ENCODE measurements at places on chromosomes 6 and 20.

GRCh38 chr6:89254569-89254968 lies 37.4 kb upstream of the GABRR1 start:
- DNase-seq = no peak

DNA sequence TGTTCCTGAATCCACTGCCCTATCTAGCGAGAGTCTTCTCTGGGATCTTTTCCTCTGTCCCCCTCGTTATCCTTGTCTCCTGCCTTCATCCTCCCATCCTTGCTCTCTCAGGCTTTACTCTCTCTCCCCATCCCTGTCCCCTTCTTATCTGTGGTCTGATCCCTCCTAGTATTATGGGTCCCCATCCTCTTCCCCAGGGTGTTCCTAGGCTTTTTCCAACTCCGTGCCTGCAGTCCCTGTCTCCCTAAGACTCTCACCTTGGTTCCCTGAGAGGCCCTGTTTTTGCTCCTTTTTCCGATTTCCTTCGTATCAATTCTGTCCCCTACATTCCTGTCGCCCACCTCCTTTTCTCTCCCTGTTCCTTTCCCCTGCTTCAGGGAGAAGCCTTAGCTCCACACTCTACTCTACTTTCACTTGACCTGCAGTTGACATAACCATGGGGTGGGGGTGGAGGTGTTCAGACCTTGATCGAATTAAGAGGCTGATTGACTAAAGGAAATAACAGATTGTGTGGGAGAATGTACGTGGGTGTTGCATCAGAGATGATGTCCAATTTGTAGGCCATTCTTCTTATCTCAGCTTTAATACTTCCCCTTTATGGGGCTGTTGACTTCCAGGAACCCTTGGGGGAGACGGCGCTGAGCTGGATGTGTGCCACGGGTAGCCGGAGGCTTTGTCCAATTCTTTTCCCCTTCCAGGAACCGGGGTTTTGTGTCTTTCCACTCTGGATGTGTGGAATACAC lies 905 bp downstream of the PPARD start:
- peak; percentile 88 for DNase-seq

- DNase-seq = no peak
These were observed 57.4 kb upstream of the TFAP2D start for GRCh38 chr6:50655848-50656453.

- DNase-seq = no peak
These were observed 128.8 kb downstream of the PLCB1 start for GRCh38 chr20:8260837-8261251.

- DNase-seq = no peak
These were observed 21.7 kb upstream of the FAM184A start for GRCh38 chr6:119100115-119100514.

- no peak for DNase-seq
These were observed 149.6 kb downstream of the BACH2 start for GRCh38 chr6:90146921-90147649.

GRCh38 chr6:111748231-111748647 lies 125.0 kb downstream of the FYN start:
- DNase-seq = no peak

DNA sequence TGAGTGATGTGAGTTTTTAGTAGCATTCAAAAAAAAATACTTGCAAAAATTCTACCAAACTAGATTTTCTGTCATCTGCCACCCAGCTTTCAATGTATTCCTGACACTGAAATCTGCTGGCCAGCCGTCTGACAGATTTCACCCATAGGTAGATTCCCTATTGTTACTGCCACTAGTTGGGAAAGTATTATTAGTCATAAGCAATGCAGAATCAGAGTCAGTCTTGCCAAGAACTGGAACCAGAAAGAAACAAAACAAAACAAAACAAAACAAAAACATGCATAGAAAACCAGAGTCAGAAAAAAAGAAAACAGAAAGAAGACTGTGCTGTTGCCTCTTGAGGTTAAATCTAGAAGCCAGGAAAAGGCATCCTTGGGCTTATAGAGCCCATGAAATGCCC lies 293.1 kb upstream of the KCNQ5 start:
- no peak for DNase-seq

- DNase-seq = no peak
These were observed 124.4 kb upstream of the KCNK16 start for GRCh38 chr6:39446909-39447308.
